ENCODE measurements at places on chromosomes 4 and X. TPM values are rescaled to one million over a fixed set of nuclear protein-coding genes. Genes with fewer than 3 reads are reported as not detected.

The TRIM60 gene
- total RNA-seq, result not detected

The GRXCR1 gene
- total RNA-seq, result not detected

The TMPRSS11D gene
- not detected for total RNA-seq

The OFD1 gene
- total RNA-seq, result 8.4 TPM

The SRPK3 gene
- total RNA-seq, result 0.36 TPM

The PTCHD1 gene
- total RNA-seq, result not detected

The CFAP47 gene
- total RNA-seq, result not detected

The SPANXA2 gene
- total RNA-seq, result not detected
